ENCODE measurements at places on chromosomes 1 and 21. TPM values are rescaled to one million over a fixed set of nuclear protein-coding genes. Genes with fewer than 3 reads are reported as not detected.

DNA sequence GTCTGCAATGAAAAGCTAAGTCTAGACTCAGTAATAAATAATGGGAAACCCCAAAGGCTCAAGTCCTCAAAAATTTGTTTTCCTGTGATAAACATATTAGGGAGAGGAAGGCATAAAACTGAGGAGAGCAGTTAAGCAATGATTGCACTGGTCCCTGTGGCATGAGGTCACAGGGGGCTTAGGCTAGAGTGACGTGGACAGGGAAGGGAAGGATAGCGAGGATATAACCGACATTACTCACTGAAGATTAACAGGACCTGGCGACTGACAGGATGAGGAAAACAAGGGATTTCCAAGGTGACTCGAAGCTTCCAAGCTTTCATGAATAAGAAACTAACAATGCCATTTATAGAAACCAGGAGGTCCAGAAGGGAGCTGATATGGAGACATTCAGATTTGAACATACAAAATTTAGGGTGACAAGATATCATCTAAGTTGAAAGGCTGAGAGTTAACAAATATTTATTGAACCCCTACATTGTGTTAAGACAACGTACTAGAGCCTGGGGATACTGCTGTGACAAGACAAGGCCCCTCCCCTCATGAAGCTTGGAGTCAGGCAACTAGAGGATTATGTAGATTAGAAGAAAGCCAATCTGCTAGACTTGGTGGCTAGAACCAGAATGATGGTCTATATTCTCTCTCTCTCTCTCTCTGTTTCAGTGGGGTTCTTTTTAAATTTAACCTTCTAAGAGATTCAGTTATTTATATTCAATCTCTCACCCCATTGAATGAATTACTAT, 33.2 kb upstream of the PKN2 start:
- H3K27ac ChIP-seq: no peak overlapping the region
- DNase-seq: no peak
- no peak overlapping the region for H3K4me3 ChIP-seq

The TTLL10 gene
- total RNA-seq: 4.8 TPM

- H3K36me3 ChIP-seq: peaks cover 3% of the 10 kb centered on the region
- H3K4me1 ChIP-seq: peaks cover 25% of the 10 kb centered on the region
- H3K27me3 ChIP-seq: no peaks in the 10 kb centered on the region
- H3K27ac ChIP-seq: no peak overlapping the region
- no peak overlapping the region for H3K4me3 ChIP-seq
Measured at GRCh38 chr1:149931212-149931790, 3.7 kb upstream of the SF3B4 start.

The CRB1 gene
- 0.55 TPM for total RNA-seq

DNA sequence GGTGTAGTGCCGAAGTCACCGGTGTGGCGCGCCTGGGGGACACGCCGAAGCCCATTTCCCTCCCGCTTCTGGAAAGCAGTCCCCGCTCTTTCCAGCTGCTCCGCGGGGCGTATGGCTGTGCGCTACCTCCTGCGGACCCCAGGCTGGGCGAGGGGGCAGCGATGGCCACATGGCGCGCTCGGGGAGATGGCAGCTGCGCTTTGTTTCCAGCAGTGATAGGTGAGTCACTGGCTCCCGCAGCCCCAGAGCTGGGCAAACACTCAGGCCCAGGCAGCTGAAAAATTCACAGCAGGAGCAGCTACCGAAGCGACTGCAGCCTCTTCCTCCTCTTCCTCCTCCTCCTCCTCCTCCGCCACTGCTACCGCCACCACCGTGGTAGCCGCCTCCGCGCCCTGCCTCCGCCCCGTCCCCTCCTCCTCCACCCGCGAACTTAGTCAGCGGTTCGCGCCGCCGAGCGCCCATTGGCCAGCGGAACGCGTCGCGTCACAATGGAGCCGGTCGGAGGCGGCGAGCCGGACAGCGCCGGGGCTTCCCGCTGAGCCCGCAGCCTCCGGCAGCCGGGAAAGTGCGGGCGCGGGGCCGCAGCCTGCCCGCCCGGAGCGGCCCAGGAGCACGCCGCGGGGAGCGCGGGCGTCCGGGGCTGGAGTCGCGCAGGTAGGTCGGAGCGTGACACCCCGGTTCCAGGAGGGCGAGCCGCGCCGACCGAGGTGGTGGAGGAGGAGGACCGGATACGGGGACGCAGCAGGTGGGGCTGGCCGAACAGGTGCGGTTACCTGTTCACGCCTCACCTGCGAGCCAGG, at the start of gene LRRC8B:
LRRC8B (plus strand) TSS at position 461 of the 800 bp plus-strand sequence. CDS start 57,822 bp downstream, outside the sequence.
- H3K27me3 ChIP-seq: no peaks in the 10 kb centered on the region
- peak within 1 kb of the TSS; percentile 87 for H3K4me3 ChIP-seq
- no peaks in the 10 kb centered on the region for H3K4me1 ChIP-seq
- DNase-seq: peak; percentile 93
- H3K27ac ChIP-seq: peak within 1 kb of the TSS; percentile 93

DNA sequence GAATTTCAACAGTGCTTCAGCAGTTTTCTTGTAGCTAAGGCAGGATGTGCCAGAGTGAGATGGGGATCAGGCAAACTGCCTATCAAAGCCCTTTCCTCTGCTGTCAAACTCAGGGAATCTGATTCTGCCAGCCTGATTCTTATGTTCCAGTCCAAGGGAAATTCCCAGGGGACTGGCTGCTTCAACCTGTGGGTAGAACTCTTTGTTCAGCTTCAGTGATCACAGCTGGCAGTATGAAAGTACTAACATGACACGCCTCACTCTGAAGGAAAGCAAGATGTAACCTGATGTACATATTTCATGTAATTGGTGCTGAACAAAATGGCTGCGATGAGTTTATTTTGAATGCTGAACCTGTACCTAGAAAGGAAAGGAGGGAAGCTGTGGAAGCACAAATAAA, 40.1 kb upstream of the SLC5A9 start:
- DNase-seq: no peak
- no peaks in the 10 kb centered on the region for H3K27me3 ChIP-seq
- H3K4me1 ChIP-seq: no peaks in the 10 kb centered on the region
- H3K36me3 ChIP-seq: no peaks in the 10 kb centered on the region
- no peak overlapping the region for H3K27ac ChIP-seq
- H3K4me3 ChIP-seq: no peak overlapping the region

- H3K27me3 ChIP-seq: no peaks in the 10 kb centered on the region
- DNase-seq: no peak
- H3K36me3 ChIP-seq: peaks cover 20% of the 10 kb centered on the region
Measured at GRCh38 chr1:209607102-209607794, 23.7 kb downstream of the CAMK1G start.

The CYP4X1 gene
- total RNA-seq: 20.4 TPM

DNA sequence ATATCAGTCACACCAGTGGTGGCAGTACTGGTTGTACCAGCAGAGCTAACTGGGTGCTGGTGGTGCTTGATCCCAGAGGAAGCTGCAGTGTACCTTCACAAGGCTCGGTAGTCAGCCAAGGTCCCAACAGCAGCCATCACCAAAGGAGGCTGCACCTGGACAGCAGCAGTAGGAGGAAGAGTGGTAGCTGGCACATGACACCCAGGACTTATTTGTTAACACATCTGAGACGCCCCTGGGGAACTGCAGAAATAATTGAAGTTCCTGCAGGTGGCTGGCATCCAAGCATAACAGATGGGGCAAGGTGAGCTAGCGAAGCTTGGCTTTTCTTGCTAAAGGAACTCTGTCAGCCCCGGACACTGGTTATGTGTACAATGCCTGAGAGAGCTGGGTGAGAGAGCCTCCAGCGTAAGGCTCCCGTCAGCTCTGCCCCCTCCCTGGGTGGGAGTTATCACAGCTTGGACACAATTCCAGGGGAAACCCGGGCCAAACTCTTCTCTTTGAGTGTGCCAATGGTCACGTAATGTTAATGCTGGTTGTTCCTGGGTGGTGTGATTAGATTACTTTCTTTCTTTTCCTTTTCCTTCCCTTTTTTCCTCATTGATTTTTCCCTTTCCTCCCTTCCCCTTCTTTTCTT, 29.1 kb upstream of the PARP1 start:
- H3K4me3 ChIP-seq: no peak overlapping the region
- no peak overlapping the region for H3K27ac ChIP-seq
- H3K4me1 ChIP-seq: no peaks in the 10 kb centered on the region
- DNase-seq: no peak
- no peaks in the 10 kb centered on the region for H3K27me3 ChIP-seq

GRCh38 chr1:234965111-234965510, 163.5 kb downstream of the TOMM20 start:
- no peaks in the 10 kb centered on the region for H3K36me3 ChIP-seq
- H3K27ac ChIP-seq: peak overlapping the region; percentile 76
- no peak overlapping the region for H3K4me3 ChIP-seq
- H3K27me3 ChIP-seq: no peaks in the 10 kb centered on the region
- H3K4me1 ChIP-seq: peaks cover 48% of the 10 kb centered on the region
- no peak for DNase-seq

DNA sequence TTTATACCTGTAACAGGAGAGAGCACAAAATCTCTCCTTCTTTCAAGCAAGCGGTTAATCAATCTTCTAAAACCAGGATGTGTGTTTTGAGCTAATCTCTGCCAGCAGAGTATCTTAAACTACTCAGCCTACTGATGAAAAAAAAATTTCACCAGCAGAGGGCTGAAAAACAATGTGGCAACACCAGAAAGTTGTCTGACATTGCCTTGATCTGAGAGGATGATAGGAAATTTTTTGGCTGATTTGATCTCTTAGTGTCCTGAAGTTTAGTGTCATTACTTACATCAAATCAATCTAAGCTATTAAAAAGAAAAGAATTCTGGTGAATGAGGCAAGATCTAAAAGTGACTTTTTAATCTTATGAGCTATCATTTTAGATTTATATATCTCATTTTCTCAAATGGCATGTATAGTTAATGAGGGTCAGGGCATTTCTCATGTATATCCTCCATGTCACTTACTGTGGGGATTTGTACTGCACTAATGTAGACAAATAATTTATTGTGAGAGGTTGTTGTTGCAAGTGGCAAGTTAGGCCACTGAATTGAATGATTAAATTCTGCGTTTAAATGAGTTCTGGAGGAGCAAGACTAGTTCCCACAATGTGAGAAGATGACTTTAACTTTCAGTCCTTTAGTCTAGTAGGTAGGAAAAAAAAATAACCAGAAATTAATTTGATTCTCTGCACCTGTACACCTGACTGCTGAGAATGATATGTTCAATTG, 10.9 kb downstream of the ADAMTS1 start:
- H3K4me1 ChIP-seq: peaks cover 4% of the 10 kb centered on the region
- H3K4me3 ChIP-seq: no peak overlapping the region
- DNase-seq: no peak
- H3K27me3 ChIP-seq: no peaks in the 10 kb centered on the region
- no peak overlapping the region for H3K27ac ChIP-seq

The CFAP107 gene
- total RNA-seq: 1.3 TPM

The TMEM54 gene
- total RNA-seq: 22.4 TPM

DNA sequence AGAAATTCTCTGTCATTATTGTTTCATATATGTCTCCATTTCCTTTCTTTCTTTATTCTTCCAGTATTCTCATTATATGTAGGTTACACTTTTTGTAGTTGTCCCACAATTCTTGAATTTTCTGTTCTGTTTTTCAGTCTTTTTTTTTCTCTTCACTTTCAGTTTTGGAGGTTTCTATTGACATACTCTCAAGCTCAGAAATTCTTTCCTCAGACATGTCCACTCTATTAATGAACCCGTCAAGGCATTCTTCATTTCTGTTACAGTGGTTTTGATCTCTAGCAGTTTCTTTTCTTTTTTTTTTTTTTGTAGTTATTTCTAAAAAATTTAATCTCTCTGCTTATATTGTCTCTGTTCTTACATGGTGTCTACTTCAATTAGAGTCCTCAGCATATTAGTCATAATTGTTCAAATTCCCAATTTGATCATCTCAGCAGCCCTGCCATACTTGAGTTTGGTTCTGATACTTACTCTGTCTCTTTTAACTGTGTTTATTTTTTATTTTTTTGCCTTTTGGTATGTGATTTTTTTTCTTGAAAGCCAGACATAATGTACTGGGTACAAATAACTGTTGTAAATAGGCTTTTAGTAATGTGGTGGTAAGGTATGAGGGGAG, 49.5 kb upstream of the KCNK2 start:
- DNase-seq: no peak
- no peak overlapping the region for H3K27ac ChIP-seq
- no peaks in the 10 kb centered on the region for H3K4me1 ChIP-seq
- H3K27me3 ChIP-seq: no peaks in the 10 kb centered on the region
- H3K4me3 ChIP-seq: no peak overlapping the region

GRCh38 chr1:88779880-88780279, 95.8 kb downstream of the PKN2 start:
- DNase-seq: no peak
- no peaks in the 10 kb centered on the region for H3K27me3 ChIP-seq
- H3K36me3 ChIP-seq: peaks cover 7% of the 10 kb centered on the region
- H3K4me3 ChIP-seq: no peak overlapping the region
- H3K4me1 ChIP-seq: no peaks in the 10 kb centered on the region

GRCh38 chr1:248303324-248303723, at the start of gene OR2T12:
TSS of gene OR2T12 (minus strand) at chr1:248303424. CDS start at chr1:248295578, 7,846 bp downstream.
- DNase-seq: no peak
- H3K36me3 ChIP-seq: no peaks in the 10 kb centered on the region
- no peak within 1 kb of the TSS for H3K4me3 ChIP-seq
- H3K27ac ChIP-seq: no peak within 1 kb of the TSS
- no peaks in the 10 kb centered on the region for H3K27me3 ChIP-seq

The OR2T35 gene
- not detected for total RNA-seq

GRCh38 chr1:4061521-4062031, 161.5 kb upstream of the C1orf174 start:
- no peaks in the 10 kb centered on the region for H3K27me3 ChIP-seq
- no peak overlapping the region for H3K27ac ChIP-seq
- DNase-seq: no peak
- no peaks in the 10 kb centered on the region for H3K4me1 ChIP-seq
- H3K36me3 ChIP-seq: no peaks in the 10 kb centered on the region

GRCh38 chr21:42291003-42291750, 24.0 kb downstream of the TFF3 start:
- no peak for DNase-seq
- no peak overlapping the region for H3K4me3 ChIP-seq
- no peaks in the 10 kb centered on the region for H3K4me1 ChIP-seq
- H3K27me3 ChIP-seq: no peaks in the 10 kb centered on the region

The IL12RB2 gene
- total RNA-seq: 2.1 TPM

The MYOM3 gene
- total RNA-seq: 0.55 TPM

- no peaks in the 10 kb centered on the region for H3K36me3 ChIP-seq
- no peak for DNase-seq
- H3K27me3 ChIP-seq: no peaks in the 10 kb centered on the region
Measured at GRCh38 chr1:84345220-84345619, 43.7 kb downstream of the SAMD13 start.

DNA sequence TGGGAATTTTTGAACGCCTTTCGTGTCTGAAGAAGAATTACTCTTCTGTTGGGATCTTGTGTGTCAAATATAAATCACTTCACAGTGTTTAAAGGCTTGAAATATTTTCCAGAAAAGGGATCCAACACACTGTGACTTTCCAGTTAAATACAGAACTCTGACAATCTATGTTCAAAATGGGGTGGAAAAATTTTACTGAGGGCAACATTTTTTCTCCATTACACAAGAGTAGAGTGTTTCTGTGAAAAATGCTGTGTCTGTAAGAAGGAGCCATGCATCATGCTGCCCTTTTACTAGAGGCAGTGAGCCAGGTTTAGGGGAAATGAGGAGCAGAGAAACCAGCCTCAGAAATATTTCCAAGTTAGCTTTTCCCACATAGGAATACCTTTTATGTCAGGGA, 86.5 kb downstream of the VPS13D start:
- H3K4me1 ChIP-seq: no peaks in the 10 kb centered on the region
- H3K27me3 ChIP-seq: no peaks in the 10 kb centered on the region
- no peak overlapping the region for H3K4me3 ChIP-seq
- no peak overlapping the region for H3K27ac ChIP-seq
- peaks cover 30% of the 10 kb centered on the region for H3K36me3 ChIP-seq

The RGS8 gene
- total RNA-seq: not detected

The TMEM82 gene
- not detected for total RNA-seq

The NPPB gene
- 3.6 TPM for total RNA-seq

Data from lung (tissue), 17 donors.